Motor neuron (in vitro differentiated cells): ENCODE measurements at places on chromosomes 7 and 10.

- no peak for ATAC-seq
Observed at GRCh38 chr7:136018104-136018503, 40.9 kb upstream of the MTPN start.

- ATAC-seq = no peak
Observed at GRCh38 chr7:34371922-34372321, 286.1 kb upstream of the NPSR1 start.

DNA sequence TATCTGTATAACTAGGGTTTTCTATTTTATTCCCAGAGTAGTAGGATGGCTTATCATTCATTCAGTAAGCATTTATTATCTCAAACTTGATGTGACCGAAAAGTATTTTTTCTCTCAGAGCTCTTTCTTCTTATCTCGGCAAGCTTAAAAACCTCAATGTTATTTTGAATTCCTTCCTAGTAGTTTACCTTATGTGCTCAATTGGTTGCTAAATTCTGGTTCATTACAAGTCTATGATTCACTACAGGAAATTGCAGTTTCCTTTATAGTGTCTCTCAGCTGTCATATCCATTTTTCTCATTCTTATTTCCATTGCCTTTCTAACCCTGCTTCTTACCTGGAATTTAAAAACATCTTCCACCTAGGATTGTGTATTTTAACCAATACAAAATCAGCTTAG is 12.6 kb upstream of the ICA1 start:
- ATAC-seq = no peak

DNA sequence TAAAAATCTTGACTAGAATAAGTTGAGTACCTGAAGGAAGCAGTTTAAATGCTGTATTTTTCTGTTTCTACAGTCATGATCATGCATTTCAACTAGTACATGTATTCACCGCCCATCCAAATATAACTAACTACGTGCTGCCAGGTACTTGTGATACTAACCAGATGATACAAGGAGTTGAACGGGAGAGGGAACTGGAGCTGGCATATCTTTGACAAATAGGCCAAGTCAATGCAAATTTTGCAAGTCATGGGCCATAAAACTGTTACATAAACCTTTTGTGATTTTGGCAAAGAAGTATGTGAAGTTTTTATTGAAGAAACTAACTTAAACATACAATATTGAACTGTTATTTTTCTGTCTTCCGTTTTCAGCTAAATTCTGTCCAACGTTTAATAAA is 14.5 kb downstream of the NUP42 start:
- ATAC-seq = no peak

- ATAC-seq = no peak
Observed at GRCh38 chr7:84297616-84298015, 103.0 kb upstream of the SEMA3A start.

DNA sequence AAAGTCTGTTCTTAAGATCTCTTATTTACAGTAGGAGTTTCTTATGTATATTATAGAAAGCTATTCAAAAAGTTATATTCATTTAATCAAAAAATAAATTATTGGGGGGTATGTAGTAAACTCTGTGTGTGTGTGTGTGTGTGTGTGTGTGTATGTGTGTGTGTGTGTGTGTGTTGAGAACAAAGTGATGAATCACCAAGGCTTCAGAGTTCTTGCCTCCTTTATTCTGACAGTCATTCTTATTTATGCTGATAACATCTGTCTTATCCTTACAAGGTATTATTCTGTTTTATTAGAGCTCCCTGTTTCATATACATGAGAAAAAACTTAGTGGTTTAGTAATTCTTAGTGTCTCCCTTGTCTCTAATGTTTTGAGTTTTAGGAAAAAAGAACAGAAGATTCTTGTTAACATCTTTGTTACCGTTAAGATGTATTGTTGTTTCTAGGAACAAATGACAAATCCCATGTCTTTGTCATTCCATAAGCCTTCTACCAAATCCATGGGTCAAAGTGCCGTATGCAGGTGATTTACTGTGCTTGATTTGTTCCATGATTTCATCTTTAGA is 424.0 kb downstream of the EXOC4 start:
- ATAC-seq = no peak

GRCh38 chr7:111090846-111091245 is at the start of gene LRRN3:
Gene LRRN3, plus strand, starts transcription at chr7:111091127. Its CDS starts 31,646 bp downstream, at chr7:111122773.
- ATAC-seq = peak; percentile 94
